ENCODE measurements at places on chromosomes 4 and X.

DNA sequence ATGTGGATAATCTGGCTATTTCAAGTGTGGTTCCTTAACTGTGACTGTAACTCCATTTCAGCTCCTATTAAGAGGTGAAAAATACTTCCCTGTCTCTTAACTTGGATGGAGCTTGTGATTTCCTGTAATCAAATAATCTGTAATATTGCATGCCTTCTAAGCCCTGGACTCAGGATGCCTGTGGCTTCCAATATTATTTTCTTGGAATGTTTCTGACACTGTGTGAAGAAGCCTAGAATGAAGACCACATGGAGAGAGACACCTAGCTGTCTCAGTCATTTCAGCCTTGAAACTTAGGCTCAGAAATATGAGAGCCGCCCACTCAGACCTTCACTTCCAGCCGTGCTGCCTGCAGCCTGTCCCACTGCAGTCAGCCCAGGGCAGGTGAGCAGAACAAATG lies 544.3 kb downstream of the TRIML1 start:
- no peak for DNase-seq

- DNase-seq, result no peak
Observed at GRCh38 chrX:152895724-152896420, 2.0 kb upstream of the ZNF185 start.

- peak; percentile 48 for DNase-seq
Observed at GRCh38 chr4:15653864-15654592, 1.1 kb downstream of the FBXL5 start.

GRCh38 chrX:19893727-19894126 lies 6.3 kb upstream of the SH3KBP1 start:
- no peak for DNase-seq

- no peak for DNase-seq
Observed at GRCh38 chr4:174496631-174497432, 25.5 kb downstream of the HPGD start.
